ENCODE measurements at places on chromosomes 16 and 17.

- DNase-seq = no peak
Measured at GRCh38 chr16:10741844-10742243, 1.8 kb upstream of the NUBP1 start.

DNA sequence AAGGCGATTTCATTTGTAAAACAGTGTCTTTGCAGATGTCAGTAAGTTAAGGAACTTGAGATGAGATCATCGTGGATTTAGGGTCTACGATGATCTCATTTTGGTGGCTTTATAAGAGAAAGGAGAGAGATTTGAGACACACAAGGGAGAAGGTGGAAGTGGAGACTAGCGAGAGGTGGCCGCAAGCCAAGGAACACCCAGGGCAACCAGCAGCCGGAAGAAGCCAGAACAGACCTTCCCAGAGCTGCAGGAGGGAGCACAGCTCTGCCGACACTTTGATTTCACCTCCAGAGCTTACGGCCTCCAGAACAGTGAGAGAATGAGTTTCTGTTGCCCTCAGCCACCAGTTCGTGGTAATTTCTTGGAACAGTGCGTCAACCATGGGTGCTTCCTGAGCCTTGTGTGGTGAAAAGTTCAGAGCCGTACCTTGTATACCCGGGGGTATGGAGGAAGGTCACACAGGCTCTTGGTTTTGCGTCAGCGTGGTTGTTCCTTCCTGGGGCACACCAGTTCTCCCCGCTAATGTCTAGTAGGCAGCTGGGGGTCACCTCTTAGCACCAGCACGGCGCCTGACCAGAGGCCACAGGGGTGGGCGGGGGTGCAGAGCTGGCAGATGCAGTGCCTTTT, 12.9 kb upstream of the SEC14L1 start:
- DNase-seq = peak; percentile 54

DNA sequence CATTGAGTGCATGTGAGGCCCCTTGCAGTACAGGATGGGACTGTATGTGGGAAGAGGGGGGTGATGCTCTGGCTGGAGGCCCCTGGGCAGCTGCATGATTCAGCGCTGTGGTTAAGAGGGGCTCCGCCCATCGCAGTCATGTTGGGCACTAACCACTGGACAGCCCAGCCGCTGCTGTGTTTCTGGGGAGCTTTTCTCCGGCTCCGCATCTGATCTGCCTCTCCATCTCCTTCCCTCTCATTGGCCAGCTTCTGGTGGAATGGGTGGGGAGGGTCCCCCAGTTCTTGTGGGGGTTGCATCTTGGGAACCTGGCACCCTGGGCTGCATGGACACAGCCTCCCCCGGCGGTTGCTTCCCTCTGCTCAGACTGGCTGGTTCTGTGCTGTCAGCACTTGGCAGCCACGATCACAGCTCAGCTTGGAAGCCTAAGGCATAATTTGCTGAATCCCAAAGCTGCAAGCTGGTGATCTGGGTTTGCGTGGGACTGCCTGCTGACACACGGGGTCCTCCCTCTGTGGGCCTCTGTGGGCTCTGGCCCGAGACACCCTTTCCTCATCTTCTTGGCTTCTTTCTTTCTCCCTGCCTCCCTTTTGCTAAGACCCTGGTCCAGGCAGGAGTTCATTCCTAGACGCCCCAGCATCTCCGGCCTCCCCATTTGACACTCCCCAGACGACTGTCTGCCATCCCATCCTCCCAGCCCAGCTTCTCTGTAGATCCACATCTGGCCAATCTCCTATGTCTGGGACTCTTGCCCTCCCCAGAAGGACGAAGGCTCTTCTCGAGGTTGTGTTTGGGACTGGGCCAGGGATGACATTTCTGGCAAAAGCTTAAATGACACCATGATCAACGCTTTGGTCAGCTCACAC, 168.3 kb downstream of the SEC14L1 start:
- no peak for DNase-seq

- no peak for DNase-seq
Measured at GRCh38 chr16:12439399-12440227, 364.1 kb downstream of the CPPED1 start.

- DNase-seq = no peak
Measured at GRCh38 chr16:78895681-78896080, 704.9 kb downstream of the MAF start.

DNA sequence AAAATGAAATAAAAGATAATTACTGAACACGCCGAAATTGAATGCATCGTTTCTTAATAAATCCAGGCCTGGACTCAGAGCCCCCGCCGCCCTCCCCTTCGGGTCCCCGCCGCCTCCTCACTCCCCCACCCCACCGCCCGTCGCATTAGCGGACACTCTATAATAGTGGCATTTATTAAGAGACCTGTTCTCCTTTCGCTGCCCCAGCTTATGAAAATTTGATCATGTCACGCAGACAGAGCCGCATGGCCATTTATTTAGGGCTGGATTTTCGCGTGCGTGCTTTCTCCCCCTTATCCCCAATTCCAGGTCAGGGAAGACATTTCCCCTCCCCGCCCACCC, 6.3 kb upstream of the HOXB2 start:
- no peak for DNase-seq

DNA sequence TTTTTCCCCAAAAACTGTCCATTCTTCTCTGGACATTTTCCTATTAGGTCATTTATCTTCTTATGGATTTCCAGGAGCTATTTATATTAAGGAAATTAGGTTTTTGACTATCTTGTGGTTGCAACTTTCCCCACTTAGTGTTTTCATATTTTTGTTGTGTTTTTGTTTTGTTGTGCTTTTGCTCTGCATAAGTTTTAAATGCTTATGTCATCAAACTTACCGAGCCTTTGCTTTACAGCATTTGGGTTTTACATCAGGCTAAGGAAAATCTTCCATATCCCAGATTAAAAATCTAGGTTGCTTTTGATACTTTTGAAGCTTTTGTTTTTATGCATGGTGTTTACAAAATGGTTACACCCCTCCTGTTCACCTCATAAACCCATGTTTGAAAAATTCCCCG, 27.5 kb downstream of the MAF start:
- DNase-seq = no peak

DNA sequence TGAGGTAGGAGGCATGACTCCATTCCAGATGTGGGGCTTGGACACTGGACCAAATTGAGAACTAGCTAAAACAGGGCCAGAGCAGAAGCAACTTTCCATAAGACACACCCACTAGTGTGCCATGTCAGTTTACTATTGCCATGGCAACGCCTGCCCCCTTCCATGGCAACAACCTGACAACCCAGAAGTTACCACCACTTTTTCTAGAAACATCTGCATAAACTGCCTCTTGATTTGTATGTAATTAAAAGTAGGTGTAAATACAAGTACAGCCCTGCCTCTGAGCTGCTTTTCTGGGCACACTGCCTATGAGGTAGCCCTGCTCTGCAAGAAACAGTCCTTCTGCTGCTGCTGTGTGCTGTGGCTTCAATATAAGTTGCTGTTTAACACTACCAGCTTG, 19.5 kb upstream of the SCNN1B start:
- no peak for DNase-seq

DNA sequence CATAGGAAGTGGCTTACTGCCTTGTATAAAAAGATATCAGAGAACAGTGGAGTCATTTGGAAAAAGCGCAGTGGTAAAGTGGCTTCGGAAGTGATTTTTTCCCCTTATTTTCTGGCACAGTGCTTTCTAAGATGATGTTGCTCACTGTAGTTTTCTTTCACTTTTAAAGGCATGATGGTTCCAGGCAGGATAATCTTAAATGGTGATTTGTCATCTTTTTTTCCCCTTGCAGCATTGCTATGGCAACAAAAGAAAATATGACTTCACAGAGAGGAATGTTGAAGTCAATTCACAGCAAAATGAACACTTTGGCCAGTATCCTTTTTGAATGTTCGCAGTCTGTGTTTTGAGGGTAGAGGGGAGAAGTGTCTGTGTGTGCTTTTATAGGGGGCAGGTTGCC, 42.5 kb downstream of the GOSR1 start:
- DNase-seq = no peak

DNA sequence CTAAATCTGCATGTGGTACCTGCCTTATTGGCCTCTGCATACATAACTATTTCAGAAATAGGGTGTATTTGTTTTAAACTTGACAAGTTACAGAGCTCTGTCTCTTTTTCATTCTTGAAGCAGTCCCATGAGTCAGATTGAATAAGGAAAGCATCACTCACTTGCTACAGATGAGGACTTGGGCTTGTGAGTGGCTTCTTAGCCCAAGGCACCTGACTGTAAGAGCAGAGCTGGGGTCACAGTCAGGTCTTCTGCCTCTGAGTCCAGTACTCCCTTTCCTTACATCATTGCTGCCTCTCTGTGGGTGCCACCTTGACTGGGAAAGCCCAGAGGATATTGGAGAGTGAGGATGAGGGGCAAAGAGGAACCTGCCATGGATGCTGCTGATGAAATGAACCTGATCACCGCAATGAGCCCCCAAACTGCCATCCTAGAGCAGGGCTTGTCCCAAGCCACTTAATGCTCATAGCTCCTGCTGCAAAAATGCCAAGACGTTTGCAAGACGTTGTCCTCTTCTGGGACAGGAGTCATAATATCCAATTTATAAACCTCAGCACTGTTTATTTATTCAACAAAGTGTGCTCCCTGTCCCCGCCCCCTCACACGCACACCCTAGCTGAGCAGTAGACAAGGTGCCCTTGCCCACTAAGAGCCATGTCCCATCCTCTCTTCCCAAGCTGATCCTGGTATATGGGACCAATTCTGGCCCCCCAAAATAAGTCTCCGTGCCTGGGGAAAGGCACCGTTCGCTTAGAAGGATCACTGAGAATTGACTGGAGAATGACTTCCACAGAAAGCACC, 74.1 kb downstream of the CCDC182 start:
- DNase-seq = no peak

GRCh38 chr16:75475420-75475847, 10.9 kb upstream of the TMEM170A start:
- DNase-seq = no peak

GRCh38 chr16:70704586-70704985, 18.7 kb upstream of the MTSS2 start:
- no peak for DNase-seq

DNA sequence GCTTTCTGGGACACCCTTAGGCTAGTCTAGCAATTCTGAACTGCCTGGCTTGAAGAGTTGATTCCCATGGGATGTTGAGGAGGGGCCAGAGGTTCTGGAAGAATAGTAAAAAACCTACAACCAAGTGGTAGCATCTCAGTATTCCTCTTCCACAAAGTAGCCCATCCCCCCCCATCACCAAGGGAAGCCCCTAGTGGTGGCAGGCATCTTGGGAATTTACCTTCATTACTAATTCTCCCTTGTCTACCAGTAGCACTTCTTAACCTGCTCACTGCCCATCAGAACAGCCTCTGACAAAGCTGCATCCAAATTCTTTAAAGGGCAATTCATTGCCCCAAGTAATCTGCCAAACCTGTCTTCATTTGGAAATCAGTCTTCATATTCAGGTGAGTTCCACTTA, 12.8 kb upstream of the RAB11FIP4 start:
- no peak for DNase-seq

GRCh38 chr16:60206516-60206915, 1472.4 kb upstream of the GOT2 start:
- no peak for DNase-seq

- no peak for DNase-seq
Measured at GRCh38 chr17:37726891-37727675, 17.8 kb downstream of the HNF1B start.
